ENCODE measurements at places on chromosomes 2 and 18. TPM values are rescaled to one million over a fixed set of nuclear protein-coding genes. Genes with fewer than 3 reads are reported as not detected.

DNA sequence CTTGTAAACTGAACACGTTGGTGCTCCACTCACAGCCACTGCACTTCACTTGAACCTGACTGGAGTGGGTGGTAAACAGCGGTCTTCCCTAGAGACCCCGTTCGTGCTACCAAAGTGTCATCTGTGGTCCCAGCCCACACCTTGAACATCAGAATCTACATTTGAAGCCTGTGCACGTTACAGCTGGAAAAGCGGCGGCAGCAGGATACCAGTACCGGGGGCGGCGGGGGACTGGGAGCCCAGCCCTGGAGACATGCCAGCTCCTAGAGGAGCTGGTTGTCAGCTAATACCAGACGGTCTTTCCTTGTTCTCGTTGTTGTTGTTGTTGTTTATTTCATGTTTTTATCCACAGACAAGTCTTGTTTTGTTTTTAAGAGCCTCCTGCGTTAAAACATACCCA, 156.7 kb downstream of the WDSUB1 start:
- DNase-seq: no peak
- no peak overlapping the region for H3K27ac ChIP-seq
- no peak overlapping the region for H3K4me3 ChIP-seq
- no peaks in the 10 kb centered on the region for H3K27me3 ChIP-seq
- H3K4me1 ChIP-seq: peaks cover 5% of the 10 kb centered on the region

DNA sequence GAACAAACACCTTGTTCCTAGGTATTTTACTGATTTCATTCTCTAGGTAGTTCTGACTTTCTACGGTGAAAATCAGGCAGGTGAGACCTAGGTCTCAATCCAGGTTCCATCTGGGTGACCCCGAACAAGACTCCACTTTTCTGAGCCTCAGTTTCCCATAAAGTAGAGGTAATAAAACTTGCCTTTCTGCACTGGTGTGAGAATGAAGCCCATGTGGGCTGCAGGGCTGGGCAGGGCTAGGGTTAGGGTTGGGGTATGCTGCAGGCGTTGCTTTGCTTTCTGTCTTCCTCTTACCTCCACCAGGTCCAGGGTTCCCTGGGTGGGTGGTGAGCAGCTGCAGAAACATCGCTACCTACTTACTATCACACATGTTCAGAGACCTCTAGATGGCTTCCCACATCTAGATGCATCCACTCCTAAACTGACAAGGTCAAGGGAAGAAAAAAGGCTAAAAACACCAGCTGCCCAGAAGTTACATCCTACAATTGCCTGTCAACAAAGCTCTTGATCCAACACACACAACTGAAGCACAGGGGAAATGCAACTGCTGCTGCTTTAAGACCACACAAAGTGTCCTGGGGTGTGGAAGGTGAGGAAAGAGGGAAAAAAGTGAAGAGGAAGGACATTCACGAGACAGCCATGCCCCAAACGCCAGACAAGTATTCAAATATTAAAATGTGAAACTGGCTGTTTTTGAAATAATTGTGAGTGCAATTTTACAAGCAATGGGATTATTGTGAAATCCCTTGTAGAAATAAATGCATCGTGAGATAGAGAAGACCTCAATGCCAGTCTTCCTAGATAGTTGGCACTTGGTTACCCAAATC, 23.5 kb downstream of the MBP start:
- H3K4me1 ChIP-seq: peaks cover 7% of the 10 kb centered on the region
- H3K36me3 ChIP-seq: no peaks in the 10 kb centered on the region
- H3K27me3 ChIP-seq: no peaks in the 10 kb centered on the region
- no peak overlapping the region for H3K27ac ChIP-seq
- DNase-seq: no peak

- H3K27ac ChIP-seq: no peak overlapping the region
- peaks cover 3% of the 10 kb centered on the region for H3K4me1 ChIP-seq
- H3K4me3 ChIP-seq: no peak overlapping the region
- DNase-seq: no peak
- H3K36me3 ChIP-seq: no peaks in the 10 kb centered on the region
Measured at GRCh38 chr18:48084041-48084757, 153.7 kb upstream of the SMAD2 start.

GRCh38 chr2:84805250-84805958, 75.5 kb downstream of the TRABD2A start:
- no peak overlapping the region for H3K4me3 ChIP-seq
- H3K27ac ChIP-seq: no peak overlapping the region
- H3K36me3 ChIP-seq: no peaks in the 10 kb centered on the region

GRCh38 chr2:241551998-241552737, 6.4 kb upstream of the BOK start:
- peaks cover 10% of the 10 kb centered on the region for H3K4me1 ChIP-seq
- no peaks in the 10 kb centered on the region for H3K36me3 ChIP-seq
- H3K4me3 ChIP-seq: no peak overlapping the region
- H3K27ac ChIP-seq: no peak overlapping the region
- no peak for DNase-seq

DNA sequence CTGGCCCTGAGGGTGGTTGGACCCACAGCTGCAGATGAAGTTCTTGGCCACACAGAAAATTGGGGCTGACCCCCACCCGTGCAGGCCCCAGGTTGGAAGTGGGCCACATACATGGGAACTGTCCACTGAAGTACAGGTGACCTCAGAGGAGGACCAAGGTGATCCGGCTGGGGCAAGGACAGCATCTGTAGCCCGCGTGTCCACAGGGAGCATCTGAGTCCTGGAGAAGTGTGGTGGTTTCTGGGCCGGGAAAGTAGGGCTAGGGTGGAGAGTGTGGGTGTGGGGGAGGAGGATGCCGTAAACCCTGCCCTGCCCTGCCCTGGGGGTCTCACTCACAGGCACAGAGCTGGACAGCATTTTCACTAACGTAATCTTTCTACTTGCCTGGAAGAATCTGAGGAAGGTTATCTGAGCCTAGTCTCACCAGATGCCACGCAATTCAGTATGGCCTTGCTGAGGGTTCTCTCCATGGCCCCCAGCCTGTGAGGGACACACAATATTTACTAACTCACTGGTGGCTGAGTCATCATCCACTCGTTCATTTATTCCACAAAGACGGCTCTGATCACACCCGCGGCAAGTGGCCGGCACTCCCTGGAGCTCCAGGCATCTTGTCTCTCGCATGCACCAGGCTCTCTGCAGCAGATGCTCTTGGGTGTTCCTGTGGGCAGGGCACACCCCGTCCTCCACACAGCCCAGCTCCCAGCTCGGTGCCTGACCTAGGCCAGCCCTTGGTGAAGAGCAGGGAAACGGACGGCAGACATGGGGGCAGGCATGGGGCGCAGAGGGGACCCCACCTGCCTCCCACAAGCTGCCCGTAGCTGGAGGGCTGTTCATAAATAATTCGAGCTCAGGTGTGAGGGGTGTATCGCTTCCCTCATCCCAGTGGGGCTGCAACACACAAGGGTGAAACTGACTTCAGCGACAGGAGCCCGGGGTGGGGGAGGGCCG, 51.2 kb downstream of the INHBB start:
- DNase-seq: no peak
- H3K36me3 ChIP-seq: no peaks in the 10 kb centered on the region
- 0 out of 2 replicates have a peak, but pooled peaks cover 6% of the 10 kb centered on the region for H3K4me1 ChIP-seq
- no peaks in the 10 kb centered on the region for H3K27me3 ChIP-seq

RNF125 gene
- polyA plus RNA-seq: 10.9 TPM

TUBA3E gene
- 0.31 TPM for polyA plus RNA-seq

MZT2A gene
- 141 TPM for polyA plus RNA-seq

PRADC1 gene
- 6.8 TPM for polyA plus RNA-seq

ASXL3 gene
- 0.33 TPM for polyA plus RNA-seq

Measured in GM23338 (cell line).